ENCODE measurements at places on chromosomes 11 and 22.

DNA sequence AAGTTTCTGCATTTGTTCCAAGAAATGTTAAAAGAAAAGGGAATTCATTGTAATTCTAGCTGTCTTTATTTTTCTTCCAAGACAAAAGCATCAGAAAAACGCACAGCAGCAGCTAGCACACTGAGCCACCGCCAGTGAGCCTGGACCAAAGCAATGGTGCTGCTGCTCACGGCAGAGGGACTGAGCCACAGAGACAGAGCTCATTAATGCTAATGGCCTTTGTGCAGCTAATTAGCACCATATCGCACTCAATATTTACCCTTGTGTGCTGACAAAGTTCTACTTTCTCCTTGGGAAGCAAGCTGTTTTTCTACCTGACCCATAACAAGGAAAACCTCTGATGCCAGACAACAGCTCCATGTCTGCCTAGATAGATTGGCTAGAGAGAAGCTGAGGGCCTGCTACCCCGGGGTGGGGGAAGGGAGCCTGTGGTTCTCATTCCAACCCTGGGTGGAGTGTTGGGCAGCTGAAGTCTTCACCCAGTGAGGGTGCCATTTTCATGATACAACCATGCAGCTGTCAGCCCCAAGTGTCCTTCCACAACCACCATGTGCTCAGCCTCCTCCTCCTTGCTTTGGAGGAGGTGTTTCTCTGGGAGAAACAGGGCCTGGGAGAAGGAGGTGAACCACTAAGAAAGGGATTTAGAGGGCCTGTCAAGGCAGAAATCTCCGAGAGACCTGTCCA, 131.1 kb upstream of the NCAM1 start:
- no peak for DNase-seq

DNA sequence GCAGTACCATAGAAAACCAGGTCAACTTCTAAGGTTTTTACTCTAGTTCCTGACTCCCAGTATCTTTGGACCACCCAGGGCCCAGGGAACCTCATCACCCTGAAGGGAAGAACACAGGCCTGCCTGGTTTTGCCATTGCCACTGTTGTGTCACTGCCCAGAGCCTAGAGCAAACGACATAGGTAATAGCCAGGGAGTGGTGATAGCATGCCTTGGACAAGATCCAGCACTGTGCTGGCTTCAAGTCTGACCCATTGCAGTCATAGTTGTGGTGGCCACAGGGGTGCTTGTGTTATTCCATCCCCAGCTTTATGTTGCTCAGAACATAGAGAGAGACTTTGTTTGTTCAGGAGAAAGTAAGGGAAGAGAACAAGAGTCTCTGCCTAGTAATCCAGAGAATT, 2310.2 kb downstream of the LRRC4C start:
- no peak for DNase-seq

DNA sequence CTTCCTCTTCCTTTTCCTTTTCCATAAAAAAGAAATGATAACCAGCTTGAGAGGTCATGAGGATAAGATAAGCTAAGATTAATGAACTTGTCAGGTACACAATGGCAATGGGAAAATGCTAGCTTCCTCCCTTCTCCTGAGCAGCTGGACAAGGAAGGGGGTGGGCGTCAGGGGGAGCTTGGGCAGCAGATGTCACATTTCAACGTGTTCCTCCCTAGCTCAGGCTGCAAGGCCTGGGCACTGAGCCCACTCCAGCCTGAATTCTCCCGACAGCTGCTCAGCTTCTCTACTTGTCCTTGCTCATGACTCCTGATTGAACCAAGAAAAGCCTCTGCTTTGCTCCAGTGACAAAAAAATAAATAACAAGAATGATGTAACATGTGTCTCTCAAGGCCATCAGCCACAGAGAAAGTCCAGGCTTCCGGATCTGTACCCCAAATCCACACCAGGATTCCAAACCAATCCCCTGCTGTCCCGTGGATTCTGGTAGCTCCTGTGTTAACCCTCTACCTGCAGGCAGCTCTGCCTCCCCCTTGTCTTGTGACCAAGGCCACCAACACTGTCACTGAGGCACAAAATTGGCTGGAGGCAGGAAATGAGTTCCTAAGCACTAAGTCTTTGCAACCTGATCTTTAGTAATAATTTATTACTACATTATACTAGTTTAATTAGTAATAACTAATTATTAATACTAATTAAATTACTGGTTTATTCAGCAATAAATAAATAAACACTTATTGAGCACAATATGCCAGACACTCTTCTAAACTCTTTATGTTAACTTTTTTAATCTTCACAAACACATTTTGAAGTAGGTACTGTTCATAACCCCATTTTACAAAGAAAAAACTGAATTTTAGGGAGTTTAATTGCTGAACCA, 146.5 kb downstream of the CCDC34 start:
- no peak for DNase-seq

DNA sequence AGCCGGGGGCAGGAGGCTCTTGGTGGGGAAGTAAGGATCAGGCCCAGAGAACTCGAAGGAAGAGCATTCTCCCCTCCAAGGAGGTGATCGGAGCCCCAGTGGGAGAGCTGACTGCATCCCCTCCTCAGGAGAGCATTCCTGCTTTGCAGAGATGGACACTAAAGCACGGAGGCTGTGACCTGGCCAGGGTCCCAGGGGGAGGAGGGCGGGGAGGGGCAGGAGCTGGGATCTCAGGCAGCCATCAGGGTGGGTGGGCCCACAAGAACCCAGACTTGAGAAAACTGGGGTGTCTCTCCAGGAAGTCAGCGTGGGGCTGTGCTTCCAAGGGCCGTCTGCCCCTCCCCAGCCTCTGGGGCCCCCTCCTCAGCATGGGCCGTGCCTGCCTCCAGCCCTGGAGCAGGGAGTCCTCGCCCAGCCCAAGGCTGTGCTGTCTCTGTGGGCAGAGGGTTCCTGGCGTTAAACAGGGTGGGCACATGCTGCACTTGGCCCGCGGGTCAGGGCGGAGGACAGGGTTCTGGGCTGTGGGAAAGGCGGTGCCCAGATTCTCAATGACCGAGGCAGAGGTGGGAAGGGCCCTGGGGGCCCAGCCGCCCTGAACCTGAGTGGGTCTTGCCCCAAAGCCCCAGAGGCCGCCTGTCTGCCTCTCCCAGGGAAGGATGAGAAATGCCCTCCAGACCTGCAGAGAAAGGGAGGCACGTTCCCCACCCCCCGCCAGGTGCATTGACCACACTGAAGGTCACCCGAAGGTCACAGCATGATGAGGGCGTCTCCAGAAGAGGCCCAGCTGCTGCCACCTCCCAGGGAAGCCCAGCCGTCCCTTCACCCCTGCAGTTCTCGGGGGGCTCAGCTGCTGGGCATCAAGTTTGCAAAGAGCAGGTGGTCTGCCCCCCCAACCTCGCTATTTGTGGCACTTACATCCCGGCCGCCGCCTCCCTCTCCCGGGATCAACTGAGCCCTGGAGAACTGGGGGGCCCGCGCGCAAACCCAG, 643 bp downstream of the CEND1 start:
- DNase-seq, result no peak

GRCh38 chr11:83070044-83070701, 1.5 kb downstream of the RAB30 start:
- no peak for DNase-seq

DNA sequence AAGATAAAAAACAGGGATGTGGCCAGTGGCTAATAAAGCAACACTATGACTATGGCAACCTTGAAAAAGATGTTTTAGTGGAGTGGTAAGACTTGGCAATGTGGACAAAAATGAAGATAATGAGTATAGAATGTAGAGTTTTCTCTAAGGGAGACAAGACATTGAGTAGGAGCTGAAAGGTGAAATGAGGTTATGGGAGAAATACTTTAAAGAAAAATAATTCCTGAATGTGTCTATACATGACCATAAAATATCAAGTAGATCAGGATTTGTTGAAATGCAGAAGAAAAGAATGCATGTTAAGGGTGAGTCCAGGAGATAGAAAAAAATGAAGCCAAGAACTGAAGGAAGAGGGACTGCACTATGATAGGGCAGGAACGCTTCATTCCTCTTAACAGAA, 101.6 kb upstream of the CARD18 start:
- no peak for DNase-seq

- no peak for DNase-seq
Observed at GRCh38 chr11:44966694-44967093, 16.0 kb upstream of the TP53I11 start.

DNA sequence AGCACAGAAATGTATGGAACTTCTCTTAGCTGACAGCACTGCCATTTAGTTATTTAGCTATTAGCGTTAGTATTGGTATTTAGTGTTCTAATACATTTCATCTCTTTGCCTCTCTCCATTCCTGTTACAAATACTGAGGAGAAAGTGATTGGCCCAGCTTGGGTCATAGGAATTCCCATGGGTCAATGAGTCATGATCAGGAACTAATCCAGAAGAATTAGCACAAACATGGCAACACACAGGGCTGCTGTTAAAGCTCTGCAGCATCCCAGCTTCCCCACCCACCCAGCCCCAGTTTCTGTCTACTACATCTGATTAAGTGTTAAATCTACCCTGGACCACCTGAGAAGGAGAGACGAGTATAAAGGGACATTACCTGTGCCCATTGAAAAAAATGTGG, 36.1 kb downstream of the PDGFD start:
- DNase-seq, result no peak

Data from effector memory CD4-positive, alpha-beta T cell (primary cell).